M059J (cell line): ENCODE measurements at places on chromosomes 5 and 9. TPM values are rescaled to one million over a fixed set of nuclear protein-coding genes. Genes with fewer than 3 reads are reported as not detected.
A peak's percentile ranks its signal among the peaks of the same experiment; 100 is the strongest.

Gene STK32A
- total RNA-seq = 0.07 and 0.22 TPM in 2 replicates

- DNase-seq = no peak
Measured at GRCh38 chr9:131656356-131657036, 83.4 kb downstream of the RAPGEF1 start.

Gene KCNMB1
- total RNA-seq = 0.12 and 0.15 TPM in 2 replicates

DNA sequence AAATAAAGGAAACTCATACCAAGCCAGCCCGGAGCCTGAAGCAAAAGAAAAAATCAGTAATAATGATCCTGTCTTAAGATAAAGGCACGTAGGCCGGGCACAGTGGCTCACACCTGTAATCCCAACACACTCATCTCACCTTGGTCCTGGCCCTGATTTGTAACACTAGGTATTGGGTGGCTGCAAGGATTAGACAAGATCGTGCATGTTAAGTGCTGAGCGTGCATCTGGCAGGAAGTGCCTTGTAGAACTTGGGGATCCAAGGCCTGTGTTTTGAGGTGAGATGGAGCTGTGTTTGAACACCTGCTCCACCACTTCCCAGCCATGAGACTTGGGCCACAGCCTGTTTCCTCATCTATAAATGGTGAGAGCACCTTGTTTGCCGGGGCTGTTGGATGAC, 41.5 kb downstream of the SPRY4 start:
- DNase-seq = no peak

GRCh38 chr5:131171276-131171810, 599 bp downstream of the LYRM7 start:
- DNase-seq = no peak

DNA sequence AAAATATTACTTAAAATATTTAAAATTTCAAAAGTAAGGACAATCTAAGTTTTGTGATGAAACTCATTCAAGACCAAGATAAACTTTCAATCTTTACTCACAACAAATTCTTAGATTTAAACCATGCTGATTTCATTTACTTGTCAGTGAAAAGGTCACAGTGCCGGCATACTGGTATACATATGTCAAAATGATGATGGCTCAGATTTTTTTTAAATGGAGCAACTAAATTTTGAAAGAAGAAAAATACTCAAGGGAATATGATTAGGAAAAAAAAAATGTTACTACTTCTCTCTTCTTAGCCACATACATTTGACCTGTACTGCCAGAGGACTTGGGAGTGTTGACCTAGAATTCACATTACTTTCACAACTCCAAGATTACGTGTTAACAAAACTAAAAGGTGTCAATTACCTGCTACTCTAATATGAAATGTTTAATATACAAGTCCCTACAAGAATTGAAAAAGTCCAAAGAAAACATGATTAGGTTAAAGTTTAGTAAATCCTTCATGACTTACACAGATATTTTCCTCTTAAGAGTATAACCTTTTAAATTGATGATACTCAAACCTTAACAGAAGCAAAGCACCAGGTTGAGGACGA, 4.6 kb downstream of the EFNA5 start:
- no peak for DNase-seq

DNA sequence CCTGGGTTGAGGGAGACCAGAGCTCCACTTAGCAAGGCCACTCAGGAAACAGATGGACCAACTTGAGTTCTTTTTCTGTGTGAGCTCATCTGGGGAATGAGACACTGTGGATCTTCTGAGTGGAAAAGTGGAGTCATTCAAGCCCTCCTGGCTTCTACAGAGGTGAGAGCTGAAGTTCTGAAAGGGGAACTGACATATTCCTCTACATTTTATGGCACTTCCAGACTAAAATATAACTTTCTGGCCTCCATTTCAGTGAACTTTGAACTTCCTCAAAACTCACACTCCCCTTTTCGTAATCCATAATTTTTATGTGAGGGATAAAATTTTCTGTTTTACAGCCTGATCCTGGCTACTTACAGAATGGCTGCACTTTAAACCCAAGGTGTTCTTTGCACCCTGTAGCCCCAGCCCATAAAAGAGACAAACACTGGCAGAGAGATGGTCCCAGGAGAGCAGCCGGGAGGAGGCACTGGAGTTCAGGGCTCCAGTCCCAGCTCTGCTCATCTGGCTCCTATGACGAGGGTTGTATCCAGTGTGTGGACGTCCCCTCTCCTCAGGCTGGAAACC, 10.8 kb downstream of the SPAAR start:
- DNase-seq = no peak

Gene KCTD16
- 0.10 TPM in 1 of 2 replicates, not detected in the other for total RNA-seq

DNA sequence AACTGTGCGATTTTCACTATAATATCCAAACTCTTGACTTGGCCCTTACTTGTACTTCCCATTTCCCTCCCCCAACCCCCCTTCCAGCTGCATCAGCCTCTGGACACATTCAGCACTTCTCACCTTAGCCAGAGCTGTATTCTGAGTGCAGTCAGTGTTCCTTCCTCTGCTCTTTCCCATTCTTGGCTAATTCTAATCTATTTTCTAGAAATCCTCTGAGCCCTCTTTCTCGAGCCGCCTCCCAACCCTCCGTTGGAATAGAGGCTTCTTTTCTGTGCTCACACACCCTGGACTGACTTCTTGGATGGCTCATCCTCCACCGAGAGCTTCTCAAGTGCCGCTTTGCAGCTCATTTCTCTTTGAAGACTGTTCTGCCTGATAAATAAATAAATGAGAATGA, 188.8 kb downstream of the NTRK2 start:
- DNase-seq = no peak

GRCh38 chr5:171521679-171522078, 102.2 kb downstream of the FGF18 start:
- DNase-seq = peak; percentile 35

Gene CCNJL
- 7.3 and 10.9 TPM in 2 replicates for total RNA-seq

- DNase-seq = peak; percentile 45
Measured at GRCh38 chr5:94849821-94850736, 231.6 kb downstream of the SLF1 start.

DNA sequence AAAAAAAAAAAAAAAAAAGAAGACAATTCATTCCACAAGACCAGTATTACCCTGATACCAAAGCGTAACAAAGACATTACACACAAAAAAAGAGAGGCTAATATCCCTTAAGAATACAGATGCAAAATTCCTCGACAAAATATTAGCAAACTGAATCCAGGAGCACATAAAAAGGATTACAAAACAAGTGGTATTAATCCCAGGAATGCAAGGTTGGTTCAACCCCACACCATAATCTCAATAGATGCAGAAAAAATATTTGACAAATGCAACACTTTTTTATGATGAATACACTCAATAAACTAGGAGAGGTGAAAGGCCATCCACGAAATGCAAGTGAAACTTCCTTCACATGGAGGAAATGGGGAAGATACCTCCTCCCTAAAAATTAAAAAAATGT, 80.1 kb upstream of the TLR4 start:
- no peak for DNase-seq

- no peak for DNase-seq
Measured at GRCh38 chr9:137372693-137373610, 50.0 kb downstream of the EXD3 start.

DNA sequence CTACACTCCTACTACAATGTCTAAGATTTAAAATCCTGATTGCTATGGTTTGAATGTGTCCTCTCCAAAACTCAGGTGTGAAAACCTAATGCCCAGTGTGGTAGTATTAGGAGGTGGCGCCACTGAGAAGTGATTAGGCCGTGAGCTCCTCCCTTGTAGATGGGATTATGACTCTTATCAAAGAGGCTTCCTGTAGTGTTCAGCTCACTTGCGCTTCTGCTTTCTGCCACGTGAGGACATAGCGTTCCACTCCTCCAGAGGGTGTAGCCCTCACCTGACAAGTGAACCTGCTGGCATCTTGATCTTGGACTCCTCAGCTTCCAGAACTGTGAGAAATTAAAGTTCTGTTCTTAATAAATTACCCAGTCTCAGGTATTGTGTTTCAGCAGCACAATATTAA, 33.0 kb upstream of the WHRN start:
- no peak for DNase-seq

DNA sequence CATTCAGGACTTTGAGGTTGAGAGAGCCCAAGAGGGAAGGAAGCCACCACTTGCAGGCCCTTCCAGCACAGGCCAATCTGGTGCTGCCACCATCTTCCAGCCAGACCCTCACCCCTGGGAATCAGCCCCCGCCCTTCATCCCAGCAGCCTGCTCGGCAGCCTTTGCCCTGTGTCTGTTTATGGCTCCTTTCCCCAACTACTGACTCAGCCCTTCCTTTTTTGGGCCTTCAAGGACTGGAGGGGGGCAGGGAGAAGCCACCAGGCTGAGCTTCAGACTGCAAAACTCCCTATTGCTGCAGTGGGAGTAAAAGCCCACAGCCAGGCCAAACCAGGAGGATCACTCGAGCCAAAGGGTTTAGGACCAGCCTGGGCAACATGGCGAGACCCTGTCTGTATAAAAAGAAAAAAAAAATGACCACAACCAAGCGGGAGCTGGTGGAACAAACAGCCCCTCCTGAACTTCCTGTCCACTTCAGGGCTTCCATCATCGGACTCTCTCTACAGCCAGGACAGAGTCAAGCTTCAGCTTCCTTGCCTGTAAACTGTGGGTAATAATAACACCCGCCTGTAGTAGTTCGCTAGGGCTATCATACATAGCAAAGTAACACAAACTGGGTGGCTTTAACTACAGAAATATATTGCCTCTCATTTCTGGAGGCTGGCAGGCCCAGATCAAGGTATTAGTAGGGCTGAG, 85.9 kb upstream of the IL17B start:
- DNase-seq = peak; percentile 32

DNA sequence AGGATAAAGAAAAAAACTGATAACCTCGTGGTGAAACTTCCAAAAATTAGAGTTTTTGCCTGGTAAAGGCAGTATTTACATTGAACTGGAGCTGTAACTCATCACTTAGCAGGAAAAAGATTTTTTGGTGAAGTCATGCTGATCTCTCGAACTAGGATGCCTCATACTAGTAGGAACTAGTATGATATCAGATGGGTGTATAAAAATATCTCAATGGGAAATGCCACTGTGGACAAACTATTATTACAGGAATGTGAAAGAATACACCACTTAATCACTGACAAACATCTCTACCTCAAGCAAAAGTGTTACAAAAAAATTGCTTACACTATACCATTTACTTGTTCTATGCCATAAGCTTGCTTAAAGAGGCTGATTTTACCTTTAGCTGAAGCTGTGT, 28.4 kb downstream of the RFX3 start:
- no peak for DNase-seq

DNA sequence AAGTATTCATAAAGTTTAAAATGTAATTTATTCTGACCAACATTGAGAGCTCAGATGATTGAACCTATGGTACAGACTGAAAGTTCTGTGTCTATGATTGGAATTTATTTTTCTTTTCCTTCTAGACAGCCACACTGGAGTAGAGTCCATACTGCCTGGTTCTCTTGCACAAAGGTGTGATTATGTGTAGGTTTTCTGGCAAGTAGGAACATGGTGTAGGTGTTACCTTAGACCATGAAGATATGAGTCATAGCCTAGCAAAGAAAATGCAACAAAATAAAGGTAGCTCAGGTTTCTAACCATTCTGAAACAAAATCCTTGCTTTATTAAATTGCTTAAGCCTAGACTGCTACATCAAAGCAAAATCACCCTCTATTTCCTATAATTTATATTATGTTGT, 143.4 kb downstream of the CDH12 start:
- no peak for DNase-seq

- peak; percentile 40 for DNase-seq
Measured at GRCh38 chr9:110712955-110713354, 44.4 kb downstream of the MUSK start.

DNA sequence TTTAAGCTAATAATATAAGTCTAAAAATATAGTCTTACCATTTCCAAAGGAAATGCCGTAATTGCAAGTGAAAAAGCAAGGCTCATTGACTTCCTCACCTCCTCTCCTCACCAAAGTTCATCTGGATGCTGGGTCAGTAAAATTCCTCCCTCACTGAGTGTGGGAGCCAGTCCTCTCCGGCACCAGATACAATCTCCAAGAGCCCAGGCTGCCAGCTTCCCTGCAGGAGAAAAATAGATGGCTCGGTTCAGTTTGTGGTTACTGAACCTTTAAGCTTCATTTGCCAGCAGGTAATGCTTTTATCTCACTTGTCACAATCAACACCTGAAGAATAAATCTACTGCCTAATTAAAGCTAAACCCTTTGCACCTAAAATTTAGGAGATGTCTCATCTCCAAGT, 115.3 kb upstream of the VLDLR start:
- DNase-seq = no peak

- peak; percentile 26 for DNase-seq
Measured at GRCh38 chr5:120297616-120298015, 166.5 kb upstream of the PRR16 start.

DNA sequence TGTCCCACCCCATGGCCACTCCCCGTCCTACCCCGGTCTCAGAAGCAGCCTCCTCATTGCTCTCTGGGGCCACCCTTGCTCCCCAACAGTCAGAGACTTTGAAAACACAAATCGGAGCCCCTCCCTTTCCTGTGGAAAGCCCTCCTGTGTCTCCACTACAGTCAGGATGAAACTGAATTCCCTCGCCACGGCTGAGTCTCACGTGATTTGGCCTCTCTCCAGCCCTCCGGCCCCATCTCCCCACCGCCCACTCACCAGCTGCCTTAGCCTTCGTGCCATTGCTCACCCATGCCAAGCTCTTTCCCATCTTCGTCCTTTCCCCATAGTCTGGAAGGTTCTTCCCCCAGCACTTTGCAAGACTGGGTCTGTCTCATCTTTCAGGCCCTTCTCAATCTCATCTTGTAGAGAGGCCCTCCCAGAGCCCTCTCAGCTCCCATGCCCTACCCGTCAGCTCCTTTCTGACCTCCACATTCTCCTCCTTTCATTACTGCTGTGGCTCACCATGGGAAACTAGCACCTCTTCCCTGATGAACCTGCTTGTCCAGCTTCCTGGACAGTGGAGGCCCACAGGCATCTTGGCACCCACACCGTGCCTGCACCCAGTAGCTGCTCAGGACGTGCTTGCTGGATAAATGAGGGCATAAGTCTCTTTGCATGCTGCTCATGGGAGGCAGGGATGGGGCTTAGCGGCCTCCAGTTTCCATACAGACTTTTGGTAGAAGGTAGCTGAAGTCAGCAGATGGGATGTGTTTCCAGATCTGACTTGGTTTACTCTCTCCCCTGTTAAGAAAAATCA, 126.4 kb upstream of the COL5A1 start:
- DNase-seq = no peak

Gene SPOCK1
- total RNA-seq = 25.5 and 29.1 TPM in 2 replicates

DNA sequence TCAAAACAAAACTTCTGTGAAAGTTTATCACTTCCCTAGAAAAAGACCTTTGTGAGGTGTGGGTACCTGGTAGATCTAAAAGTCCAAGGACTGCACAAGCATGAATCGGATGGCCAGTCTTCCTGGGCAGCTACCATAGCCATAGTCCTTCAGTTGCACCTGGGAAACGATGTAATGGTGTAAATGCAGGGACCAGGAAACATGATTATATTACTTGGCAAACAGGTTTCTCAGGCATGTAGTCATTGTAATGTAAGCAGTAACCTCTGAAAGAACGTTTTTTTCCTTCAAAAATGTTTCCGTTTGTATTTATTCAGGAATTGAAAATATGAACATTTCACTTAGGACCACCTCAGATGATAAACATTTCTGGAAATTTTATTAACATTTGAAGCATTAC, 433.4 kb downstream of the DTWD2 start:
- DNase-seq = no peak

- DNase-seq = peak; percentile 97
Measured at GRCh38 chr5:179275941-179276837, 69.1 kb downstream of the ADAMTS2 start.
